ENCODE measurements at places on chromosomes 7 and 10. TPM values are rescaled to one million over a fixed set of nuclear protein-coding genes. Genes with fewer than 3 reads are reported as not detected.

The STOX1 gene
- polyA plus RNA-seq = 13.4 TPM

The SCIN gene
- 137 TPM for polyA plus RNA-seq

The IRF5 gene
- polyA plus RNA-seq = 7.2 TPM

The TUBAL3 gene
- polyA plus RNA-seq = 0.19 TPM

The HOXA1 gene
- polyA plus RNA-seq = 2.5 TPM

The HTR5A gene
- polyA plus RNA-seq = not detected

The SFRP5 gene
- 0.07 TPM for polyA plus RNA-seq

The ADRB1 gene
- 0.06 TPM for polyA plus RNA-seq

The SLC39A12 gene
- polyA plus RNA-seq = not detected

The VSTM4 gene
- polyA plus RNA-seq = 15.9 TPM

The IL2RA gene
- 0.17 TPM for polyA plus RNA-seq

The SYT15 gene
- polyA plus RNA-seq = 5.7 TPM

The DLG5 gene
- polyA plus RNA-seq = 35.7 TPM

The COBL gene
- polyA plus RNA-seq = 16.8 TPM

The DNAH11 gene
- polyA plus RNA-seq = 1.6 TPM

The TET1 gene
- 9.3 TPM for polyA plus RNA-seq

The AQP1 gene
- polyA plus RNA-seq = 258 TPM

The ANKRD30A gene
- polyA plus RNA-seq = not detected

The AOC1 gene
- 41.9 TPM for polyA plus RNA-seq

The CHN2 gene
- polyA plus RNA-seq = 18.3 TPM

The HMX2 gene
- polyA plus RNA-seq = 1.6 TPM

The TLL2 gene
- 0.75 TPM for polyA plus RNA-seq

The MEOX2 gene
- polyA plus RNA-seq = 3.1 TPM

The THSD7A gene
- 89.8 TPM for polyA plus RNA-seq

The CLCN1 gene
- 0.08 TPM for polyA plus RNA-seq

The RPEL1 gene
- 0.18 TPM for polyA plus RNA-seq

The ABCB4 gene
- polyA plus RNA-seq = 2.0 TPM

The CUTC gene
- 28.9 TPM for polyA plus RNA-seq

The STK31 gene
- polyA plus RNA-seq = 1.4 TPM

The PDE6C gene
- 0.24 TPM for polyA plus RNA-seq

The AP3M1 gene
- 64.2 TPM for polyA plus RNA-seq

The OR6V1 gene
- polyA plus RNA-seq = not detected

The SPOCK2 gene
- polyA plus RNA-seq = 168 TPM

The NRBF2 gene
- 27.1 TPM for polyA plus RNA-seq

The GIMAP5 gene
- 5.9 TPM for polyA plus RNA-seq

The GPR15LG gene
- polyA plus RNA-seq = 0.36 TPM

The SLC26A3 gene
- 0.38 TPM for polyA plus RNA-seq

The POU6F2 gene
- polyA plus RNA-seq = 0.07 TPM

The VWDE gene
- polyA plus RNA-seq = 5.1 TPM

The PNLIPRP2 gene
- polyA plus RNA-seq = not detected

The DDIT4 gene
- 41.1 TPM for polyA plus RNA-seq

The STEAP1 gene
- 14.3 TPM for polyA plus RNA-seq

The NACAD gene
- polyA plus RNA-seq = 7.6 TPM

The VENTX gene
- polyA plus RNA-seq = 0.14 TPM

The NRG3 gene
- polyA plus RNA-seq = 15.6 TPM

The OR13A1 gene
- not detected for polyA plus RNA-seq

The HELLS gene
- 27.0 TPM for polyA plus RNA-seq

The MOGAT3 gene
- polyA plus RNA-seq = 0.12 TPM
